Diencephalon (tissue), 1 donor: ENCODE measurements at places on chromosomes 7 and 10. TPM values are rescaled to one million over a fixed set of nuclear protein-coding genes. Genes with fewer than 3 reads are reported as not detected.

Gene SLC26A4
- total RNA-seq = 0.69 TPM

Gene ZNF727
- 1.6 TPM for total RNA-seq

Gene SRPK2
- total RNA-seq = 307 TPM

Gene FBXL13
- 18.5 TPM for total RNA-seq

Gene LEP
- total RNA-seq = not detected

Gene SEMA3E
- total RNA-seq = 12.2 TPM

Gene GRID2IP
- 2.1 TPM for total RNA-seq

Gene NCF1
- 0.69 TPM for total RNA-seq

Gene KCP
- total RNA-seq = 1.2 TPM

Gene MET
- 2.8 TPM for total RNA-seq

Gene SMNDC1
- total RNA-seq = 13.8 TPM

Gene CLEC2L
- 9.7 TPM for total RNA-seq

Gene LOXL4
- total RNA-seq = 0.46 TPM

Gene MALRD1
- 5.8 TPM for total RNA-seq

Gene TUBB8
- not detected for total RNA-seq

Gene ANKRD2
- 0.46 TPM for total RNA-seq

Gene ANXA8
- total RNA-seq = not detected

Gene CTAGE4
- 1.2 TPM for total RNA-seq

Gene PON1
- 1.2 TPM for total RNA-seq

Gene CAMK2B
- 112 TPM for total RNA-seq

Gene DBF4
- total RNA-seq = 14.8 TPM

Gene CALML3
- 0.69 TPM for total RNA-seq

Gene SPACDR
- total RNA-seq = not detected

Gene MBL2
- total RNA-seq = not detected

Gene ACTL6B
- total RNA-seq = 90.4 TPM

Gene MOGAT3
- total RNA-seq = not detected

Gene ARL4A
- 57.7 TPM for total RNA-seq
